NCI-H187 (cell line): ENCODE measurements at places on chromosomes 5 and 9.

- no peak for DNase-seq
Measured at GRCh38 chr5:157570531-157571200, 4.9 kb downstream of the ADAM19 start.

- DNase-seq = no peak
Measured at GRCh38 chr5:167658889-167659288, 632.6 kb upstream of the WWC1 start.

DNA sequence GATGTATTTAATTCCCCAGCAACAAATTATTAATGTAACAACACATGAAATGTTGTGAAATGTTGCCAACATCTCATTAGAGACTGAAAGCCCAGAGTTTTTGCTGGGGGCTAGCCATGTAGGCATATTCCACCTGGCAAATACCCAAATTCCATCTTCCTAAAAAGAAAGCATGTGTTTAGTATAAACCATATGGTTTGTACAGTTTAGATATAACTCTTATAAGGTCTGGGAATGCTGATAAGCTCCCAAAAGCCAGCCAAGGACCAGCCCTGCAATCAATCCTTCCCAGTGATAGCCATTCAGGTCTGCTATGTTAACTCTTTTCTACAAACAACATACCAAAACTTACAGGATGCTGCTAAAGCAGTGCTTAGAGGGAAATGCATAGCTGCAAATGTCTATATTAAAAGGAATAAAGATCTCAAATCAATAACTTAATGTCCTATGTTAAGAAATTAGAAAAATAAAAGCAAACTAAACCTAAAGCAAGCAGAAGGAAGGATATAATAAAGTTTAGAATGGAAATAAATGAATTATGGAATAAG lies 158.9 kb downstream of the AUH start:
- no peak for DNase-seq

DNA sequence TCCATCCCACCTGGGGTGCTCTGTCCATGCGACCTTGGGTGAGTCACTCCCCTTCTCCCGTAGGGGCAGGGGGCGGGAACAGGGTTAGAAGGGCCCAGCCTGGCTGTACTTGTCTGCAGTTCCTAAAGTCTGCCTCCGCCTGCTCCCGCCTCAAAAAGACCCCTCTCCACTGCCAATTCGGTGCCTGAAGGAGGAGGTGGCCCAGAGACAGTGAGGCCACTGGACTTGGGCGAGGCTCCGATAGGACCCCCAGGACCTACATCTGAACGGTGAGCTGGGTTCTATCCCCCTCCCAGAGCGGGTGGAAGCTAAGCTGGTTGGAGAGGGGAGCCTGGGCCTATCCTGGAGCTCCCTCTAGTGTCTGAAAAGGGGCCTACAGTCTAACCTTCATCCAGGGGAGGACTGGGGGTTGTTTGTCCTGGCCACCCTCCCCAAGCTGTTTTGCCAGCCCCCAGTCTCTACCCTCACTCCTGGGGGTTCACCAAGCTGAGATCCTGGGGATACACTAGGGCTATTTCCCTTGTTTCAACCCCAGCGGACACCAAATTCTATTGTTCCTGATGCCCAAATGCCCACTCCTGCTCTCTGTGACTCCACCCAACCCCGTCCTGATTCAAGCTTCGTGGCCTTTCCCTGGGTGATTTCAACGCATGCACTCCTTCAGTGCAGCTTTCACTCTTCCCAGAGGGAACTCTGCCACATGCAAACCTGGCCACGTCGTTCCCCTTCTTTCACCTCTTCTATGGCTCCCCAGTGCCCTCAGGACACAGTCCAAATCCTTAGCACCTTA lies 6.1 kb upstream of the CRB2 start:
- DNase-seq = no peak

DNA sequence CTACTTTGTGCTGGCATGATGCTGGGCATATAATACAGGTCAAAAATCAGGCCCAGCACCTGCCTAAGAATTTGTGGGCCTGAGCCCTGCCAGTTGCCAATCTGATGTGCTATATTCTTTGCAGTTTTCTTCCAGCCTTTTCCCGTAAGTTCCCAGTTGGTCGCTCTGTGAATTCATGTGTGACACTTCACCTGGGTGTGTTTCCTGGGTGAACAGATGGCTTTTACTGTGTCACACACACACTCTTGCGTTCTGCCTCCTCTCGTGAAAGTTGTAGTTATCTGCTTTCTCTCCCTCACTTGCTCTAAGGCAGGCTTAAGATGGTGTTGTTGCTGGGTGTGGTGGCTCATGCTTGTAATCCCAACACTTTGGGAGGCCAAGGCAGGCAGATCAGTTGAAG lies 153.5 kb upstream of the DMRT1 start:
- DNase-seq = no peak

DNA sequence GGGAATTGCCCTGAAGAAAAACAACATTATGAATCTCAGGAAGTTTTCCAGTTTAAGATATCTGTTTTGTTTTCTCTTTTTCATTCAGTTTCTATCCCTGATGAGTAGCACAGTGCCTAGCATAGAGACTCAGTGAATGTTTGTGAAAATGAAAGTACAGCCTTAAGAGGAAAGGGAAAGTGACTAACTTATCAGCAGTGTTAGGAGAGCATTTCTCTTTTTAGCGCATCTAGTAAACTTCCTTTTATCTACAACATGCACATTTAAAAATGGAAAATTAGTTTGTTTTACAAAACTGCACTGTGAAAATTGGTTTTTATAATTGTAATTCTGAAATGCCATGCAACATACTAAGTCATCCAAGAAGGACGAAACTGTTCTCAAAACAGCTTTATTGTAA lies 110.8 kb downstream of the SMARCA2 start:
- DNase-seq = no peak

DNA sequence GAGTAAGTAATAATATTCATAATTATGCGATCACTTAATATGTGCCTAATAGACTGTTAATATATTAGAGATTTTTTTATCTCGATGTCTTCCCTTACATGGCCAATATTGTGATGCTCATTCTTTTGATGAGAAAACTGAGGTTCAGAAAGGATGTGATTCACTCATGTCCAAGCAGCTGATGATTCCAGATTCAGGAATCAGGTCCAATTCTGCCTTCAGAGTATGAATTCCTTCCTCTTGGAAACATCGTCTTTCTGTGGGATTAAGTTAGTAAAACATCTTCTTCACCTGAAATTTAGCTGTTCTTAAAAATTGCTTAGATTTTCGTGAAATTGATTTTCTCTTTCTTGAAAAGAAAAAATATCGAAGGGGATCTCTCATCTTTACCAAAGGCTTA lies 242.5 kb upstream of the RFX3 start:
- DNase-seq = no peak

GRCh38 chr5:136425921-136426320 lies 60.6 kb upstream of the TRPC7 start:
- DNase-seq = no peak

GRCh38 chr5:62083661-62084060 lies 222.3 kb upstream of the KIF2A start:
- DNase-seq = no peak

DNA sequence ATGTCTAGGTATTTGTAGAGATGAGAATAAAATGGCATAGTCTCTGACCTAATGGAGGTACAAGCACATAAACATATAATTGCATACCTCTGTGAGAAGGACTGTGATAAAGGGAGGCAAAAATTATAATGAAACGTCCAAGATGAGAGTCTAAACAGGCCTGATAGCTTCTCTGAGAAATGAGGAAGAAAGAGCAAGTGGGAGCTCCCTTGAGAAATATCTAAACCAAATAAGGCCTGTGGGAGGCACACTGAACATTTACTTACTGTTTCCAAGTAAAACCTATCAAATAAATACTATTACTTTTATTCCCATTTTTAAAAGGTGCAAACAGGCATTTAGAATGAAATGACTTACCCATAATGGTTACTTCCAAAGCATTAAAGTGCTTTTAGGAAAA lies 125.6 kb upstream of the PAPPA start:
- DNase-seq = no peak

DNA sequence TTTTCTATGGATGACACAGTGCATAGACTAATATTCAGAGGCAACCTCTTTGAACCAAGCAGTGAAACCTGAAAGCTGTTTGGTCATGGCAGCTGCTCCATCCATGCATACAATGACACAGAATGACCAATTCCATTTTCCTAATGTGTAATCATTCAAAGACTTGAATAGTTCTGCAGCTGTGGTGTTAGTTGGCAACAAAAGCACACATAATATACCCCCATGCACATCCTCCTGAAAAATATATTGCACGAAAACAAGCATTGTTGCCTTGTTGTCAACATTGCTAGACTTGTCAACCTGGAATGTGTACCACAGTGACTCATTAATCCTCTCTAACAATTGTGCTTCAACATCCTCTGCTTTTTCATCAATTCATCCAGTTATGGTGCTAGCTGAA lies 71.0 kb upstream of the SEMA6A start:
- DNase-seq = no peak

GRCh38 chr5:109300367-109300766 lies 109.4 kb downstream of the PJA2 start:
- no peak for DNase-seq

DNA sequence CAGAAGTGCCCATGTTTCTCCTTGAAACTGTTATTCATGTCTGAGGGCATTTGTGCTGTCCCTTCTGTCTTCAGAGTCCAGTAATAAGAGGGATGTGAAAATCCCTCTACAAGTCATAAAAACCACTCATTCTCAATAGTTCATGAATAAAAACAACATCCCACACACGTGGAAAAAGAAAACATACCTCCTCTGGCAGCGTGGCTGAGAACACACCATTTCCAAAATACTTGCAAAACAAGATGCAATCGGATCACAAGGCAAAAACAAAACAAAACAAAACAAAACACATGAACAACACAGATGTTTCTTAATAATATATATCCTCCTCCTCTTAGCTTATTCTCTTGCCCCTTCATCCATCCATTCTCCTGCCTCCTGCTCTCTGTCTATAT lies 71.0 kb upstream of the EQTN start:
- no peak for DNase-seq

- DNase-seq = no peak
Measured at GRCh38 chr9:16099732-16100536, 547.1 kb downstream of the CCDC171 start.

- DNase-seq = no peak
Measured at GRCh38 chr9:136693490-136694162, 6.4 kb upstream of the AGPAT2 start.

DNA sequence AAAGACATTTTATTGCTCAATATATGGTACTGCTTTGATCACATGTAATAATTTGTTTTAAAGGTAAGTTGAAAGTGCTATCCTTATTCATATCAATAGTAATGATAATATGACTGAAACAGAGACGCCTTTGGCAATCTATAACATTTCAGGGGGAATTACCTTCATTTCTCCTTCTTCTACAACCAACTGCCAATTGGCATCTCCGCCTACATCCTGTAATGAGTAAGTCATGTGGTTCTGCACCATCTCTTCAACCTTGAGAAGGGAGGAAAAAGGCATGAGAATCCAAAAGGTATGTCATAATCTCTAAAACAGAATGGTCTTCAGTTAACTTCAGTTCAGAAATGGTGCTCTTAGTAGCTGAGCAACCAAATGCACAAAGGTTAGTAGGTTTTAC lies 52.4 kb downstream of the HMGCR start:
- no peak for DNase-seq

DNA sequence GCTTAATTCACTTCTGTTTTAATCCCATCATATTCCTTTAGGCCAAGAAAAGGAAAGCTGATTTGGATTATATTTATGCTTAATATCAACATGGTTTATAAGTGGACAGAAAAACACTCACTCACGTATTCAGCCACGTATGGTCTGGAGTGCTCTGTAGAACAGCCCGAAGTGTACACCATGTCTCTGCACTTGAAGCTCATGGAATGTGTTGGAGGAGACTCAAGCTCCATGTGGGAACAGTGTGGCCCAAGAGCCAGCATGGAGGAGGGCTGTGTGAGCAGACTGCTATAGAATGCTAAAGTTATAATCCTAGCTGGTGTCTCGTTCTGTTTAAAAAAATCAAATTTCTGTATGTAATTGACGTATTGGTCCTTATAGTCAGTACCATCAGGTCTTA lies 32.9 kb downstream of the OTULINL start:
- no peak for DNase-seq

- no peak for DNase-seq
Measured at GRCh38 chr5:9284781-9285307, 261.0 kb downstream of the SEMA5A start.

DNA sequence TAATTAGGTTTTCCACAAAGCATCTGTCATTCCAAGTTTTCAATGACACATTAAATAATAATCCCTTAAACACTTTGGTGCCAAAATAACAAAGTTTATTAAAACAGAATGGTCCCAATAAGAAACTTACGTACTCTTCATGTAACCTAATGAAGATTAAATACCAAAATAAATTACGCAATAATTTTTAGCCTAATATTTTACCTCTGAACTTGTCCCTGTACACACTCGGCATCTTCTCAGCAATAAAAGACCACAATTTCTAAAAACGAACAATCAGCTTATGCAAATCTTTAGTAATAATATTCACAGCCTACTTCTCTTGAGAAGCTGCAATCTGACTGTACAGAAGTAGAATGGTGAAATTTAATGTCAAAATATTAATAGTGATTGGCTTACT lies 163.6 kb downstream of the ZDHHC21 start:
- DNase-seq = no peak

- DNase-seq = no peak
Measured at GRCh38 chr5:2752821-2753439, 1.5 kb upstream of the IRX2 start.

DNA sequence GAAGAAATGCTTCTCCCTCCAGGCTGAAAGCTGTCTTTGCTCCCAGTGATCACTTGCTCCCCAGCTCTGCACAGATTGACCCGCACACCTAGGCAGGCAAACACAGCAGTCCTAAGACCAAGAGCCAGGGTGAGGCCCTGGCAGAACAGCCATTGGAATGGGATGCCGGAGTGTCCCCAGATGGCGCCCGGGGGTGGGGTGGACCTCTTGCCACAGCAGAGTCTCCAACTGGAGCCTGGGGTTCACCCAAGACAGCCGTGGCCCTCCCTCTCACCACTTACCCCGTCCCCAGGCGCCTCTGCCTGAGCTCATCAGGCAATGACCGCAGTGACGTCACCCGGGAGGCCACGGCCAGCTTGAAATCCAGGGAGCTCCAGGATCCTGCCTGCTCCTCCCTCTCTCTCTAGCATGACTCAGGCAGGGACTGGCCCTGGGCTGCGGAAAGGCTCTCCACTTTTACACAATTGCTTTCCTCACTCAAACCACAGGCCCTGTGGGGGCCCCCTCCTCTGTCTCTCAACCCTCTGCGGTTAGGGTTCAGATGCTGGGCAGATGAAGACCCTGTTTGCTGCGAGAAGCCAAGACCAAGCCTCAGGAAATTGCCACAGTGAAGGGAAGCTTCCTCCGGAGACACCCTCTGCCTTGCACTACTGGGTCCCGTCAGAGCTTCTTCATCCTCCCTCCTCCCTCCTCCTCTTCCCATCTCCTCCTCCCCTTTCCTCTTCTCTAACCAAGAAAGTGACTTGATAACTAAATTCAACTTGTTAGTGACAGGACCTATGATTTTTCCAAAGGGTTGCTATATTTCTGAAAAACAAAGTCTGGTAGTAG lies 24.3 kb upstream of the PTGES start:
- DNase-seq = no peak

GRCh38 chr9:134546246-134546731 lies 95.3 kb upstream of the COL5A1 start:
- no peak for DNase-seq
